ENCODE measurements at places on chromosomes 7 and 10. TPM values are rescaled to one million over a fixed set of nuclear protein-coding genes. Genes with fewer than 3 reads are reported as not detected.
A peak's percentile ranks its signal among the peaks of the same experiment; 100 is the strongest.

DNA sequence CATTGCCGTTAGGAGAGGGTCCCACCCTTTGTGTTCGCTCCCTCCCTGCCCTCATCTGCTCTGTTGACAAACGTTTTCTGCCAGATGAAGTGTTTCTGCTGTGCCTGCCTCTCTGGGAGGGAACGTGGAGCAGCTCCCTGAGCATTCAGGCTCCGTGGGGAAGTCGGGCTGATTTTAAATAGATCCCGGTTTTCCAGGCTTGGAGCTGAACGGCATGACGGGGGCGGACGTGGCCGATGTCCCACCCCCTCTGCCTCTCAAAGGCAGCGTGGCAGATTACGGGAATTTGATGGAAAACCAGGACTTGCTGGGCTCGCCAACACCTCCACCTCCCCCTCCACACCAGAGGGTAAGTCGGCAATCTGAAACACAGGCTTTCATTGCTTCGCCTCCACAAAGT, 101.9 kb upstream of the NPS start:
- no peak for DNase-seq

DNA sequence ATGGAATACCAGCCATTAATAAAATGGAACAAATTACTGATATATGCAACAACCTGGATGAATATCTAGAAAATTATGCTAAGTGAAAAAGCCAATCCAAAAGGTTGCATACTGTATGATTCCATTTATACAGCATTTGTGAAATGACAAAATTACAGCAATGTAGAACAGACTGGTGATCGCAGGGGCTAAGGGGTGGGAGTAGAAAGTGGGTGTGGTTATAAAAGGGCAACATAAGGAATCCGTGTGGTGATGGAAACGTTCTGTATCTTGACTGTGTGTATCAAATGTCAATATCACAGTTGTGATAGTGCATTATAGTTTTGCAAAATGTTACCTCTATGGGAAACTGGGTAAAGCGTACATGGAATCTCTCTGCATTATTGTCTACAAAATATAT, 15.0 kb downstream of the CEP41 start:
- no peak for DNase-seq

The SPDYE5 gene
- not detected for total RNA-seq

DNA sequence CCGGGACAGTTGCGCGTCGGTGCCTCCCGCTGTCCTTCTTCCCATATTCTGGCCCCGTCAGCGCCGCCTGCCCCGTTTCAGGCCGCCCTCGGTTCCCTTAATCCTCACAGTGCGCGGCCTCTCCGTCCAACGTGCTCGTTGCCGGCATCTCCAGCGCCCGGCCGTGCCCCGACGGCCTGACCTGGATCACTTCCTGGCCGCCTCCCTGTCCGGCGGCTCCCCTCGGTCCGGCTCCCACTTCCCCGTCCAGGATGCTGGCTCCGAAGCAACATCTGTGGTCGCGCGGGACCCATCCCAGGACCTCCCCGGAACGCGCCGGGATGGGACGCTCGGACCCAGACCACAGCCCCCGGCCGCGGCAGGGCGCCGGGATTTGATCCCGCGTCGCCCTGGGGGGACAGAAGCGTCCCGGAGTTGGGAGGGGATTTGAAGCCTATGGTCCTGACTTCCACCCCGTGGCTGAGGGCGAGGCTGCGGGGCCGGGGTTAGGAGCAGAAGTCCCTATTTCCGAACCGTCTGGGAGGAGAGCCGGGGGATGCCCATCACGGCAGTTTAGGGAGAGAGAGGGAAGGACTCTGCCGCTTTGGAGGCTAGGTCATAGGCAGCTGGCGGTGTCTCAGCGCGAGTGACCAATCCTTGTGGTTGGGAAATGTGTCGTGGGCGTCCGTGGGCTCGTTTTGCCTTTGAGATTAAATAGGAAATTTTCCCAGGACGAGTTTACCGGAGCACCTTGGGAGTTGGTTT, 53.8 kb downstream of the KCTD7 start:
- DNase-seq: peak; percentile 22

- no peak for DNase-seq
Observed at GRCh38 chr10:29412485-29412884, 123.6 kb downstream of the LYZL1 start.

DNA sequence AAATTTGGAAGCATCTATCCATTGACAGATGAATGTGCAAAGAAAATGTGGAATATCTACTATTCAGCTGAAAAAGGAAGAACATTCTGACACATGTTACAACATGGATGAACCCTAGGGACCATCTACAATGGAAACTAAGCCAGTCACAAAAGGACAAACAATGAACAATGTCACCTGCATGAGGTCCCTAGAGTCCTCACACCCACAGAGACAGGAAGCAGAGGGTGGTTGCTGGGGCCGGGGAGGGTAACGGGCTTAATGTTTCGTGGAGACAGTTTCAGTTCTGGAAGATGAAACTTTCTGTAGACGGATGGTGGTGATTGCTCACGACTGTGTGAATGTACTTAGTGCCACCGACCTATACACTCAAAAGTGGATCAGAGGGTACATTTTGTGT, 282.9 kb downstream of the ADARB2 start:
- no peak for DNase-seq

The CALML5 gene
- not detected for total RNA-seq

The ZNF365 gene
- 1.1 TPM for total RNA-seq

DNA sequence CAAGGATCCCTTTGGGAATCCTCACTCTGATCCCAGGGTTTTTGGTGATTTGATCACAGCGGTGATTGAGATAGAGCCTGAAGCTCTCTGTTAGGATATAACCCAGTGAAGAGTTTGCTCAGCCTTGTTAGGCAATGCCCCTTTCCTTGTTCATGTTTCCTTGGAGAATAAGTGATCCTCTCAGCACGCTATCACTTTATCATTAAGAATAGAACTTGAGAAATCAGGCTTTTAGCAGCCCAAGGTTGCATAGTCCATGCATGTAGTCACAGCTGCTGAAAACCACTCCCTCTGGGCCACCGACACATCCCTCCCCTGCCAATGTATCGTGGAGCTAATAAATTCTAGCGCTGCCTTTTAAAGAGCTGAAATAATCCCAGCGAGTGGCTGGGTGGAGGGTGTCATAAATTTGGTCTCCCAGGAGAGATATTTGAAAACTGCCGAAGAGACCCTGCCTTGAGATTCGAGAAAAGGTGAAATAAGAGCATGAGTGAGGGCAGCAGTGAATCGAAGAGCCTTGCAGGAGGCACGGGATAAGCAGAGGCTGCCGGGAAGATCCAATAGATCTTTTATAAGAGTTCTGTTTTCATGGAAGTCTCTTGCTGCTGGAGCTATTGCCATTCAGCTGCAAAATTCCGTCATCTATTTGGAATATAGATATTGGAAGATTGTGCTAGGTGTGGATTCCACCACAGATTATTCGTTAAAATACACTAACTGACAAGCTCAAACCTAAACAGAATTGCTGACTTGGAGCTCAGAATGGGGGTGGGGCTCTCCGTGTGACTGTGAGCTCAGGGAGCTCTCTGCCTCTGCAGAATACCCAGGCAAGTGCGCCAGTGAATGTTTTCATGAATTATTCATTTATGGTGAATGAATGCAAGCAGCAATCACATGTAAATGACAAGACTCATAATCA, 249.8 kb downstream of the TRIL start:
- peak; percentile 36 for DNase-seq

- DNase-seq: no peak
Observed at GRCh38 chr7:150335108-150335773, 6.2 kb downstream of the RARRES2 start.

- no peak for DNase-seq
Observed at GRCh38 chr7:116408166-116408565, 91.4 kb upstream of the CAV2 start.

GRCh38 chr10:78301891-78302738, 268.5 kb downstream of the RPS24 start:
- no peak for DNase-seq

The PRKAR2B gene
- total RNA-seq: 14.4 TPM

GRCh38 chr7:123581162-123581459, 20.5 kb upstream of the ASB15 start:
- DNase-seq: no peak

DNA sequence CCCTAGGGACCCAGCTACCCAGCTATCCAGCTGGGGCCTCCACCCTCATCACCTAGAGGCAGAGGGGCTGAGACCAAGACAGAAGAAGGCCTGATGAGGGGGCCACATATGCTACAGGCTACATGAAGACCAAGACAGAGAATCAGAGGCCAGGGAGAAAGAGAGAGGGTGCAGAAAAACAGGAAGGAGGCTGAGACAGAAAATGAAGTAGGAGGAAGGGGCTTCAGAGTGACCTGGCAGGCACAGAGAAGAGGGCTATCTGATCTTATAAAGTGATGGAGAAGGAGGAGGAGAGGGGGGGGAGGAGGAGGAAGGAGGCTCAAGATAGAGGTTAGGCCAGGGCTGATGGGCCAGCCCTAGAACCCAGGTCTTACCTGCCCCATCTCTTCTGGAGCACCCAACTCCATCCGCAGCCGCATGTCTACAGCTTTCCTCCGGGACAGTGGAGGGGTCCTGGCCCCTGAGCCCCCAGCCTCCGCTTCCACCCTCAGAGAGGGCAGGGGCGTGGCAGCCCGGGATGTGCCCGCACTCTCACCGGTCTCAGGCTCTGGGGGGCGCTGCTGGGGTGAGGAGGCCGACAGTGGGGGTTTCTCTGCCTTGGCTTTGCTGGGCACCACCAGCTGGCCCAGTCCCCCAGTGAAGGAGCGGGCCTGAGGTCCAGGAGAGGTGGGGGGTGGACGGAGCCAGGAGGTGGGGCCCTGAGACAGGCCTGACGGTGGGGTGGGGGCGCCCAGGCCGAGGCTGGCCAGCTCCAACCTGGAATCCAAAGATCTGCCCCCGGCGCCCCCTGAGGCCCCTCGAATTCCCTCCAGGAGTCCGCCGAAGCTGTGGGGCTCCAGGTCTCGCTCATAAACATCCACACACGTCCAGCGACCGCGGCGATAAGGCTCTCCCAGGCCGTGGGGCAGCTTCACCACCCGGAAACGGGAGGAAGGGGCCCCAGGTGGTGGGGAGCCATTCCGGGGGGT, 1.8 kb downstream of the TSC22D4 start:
- DNase-seq: no peak

The GCK gene
- total RNA-seq: 0.42 TPM

The RNF32 gene
- 1.4 TPM for total RNA-seq

The DPP6 gene
- 2.2 TPM for total RNA-seq

DNA sequence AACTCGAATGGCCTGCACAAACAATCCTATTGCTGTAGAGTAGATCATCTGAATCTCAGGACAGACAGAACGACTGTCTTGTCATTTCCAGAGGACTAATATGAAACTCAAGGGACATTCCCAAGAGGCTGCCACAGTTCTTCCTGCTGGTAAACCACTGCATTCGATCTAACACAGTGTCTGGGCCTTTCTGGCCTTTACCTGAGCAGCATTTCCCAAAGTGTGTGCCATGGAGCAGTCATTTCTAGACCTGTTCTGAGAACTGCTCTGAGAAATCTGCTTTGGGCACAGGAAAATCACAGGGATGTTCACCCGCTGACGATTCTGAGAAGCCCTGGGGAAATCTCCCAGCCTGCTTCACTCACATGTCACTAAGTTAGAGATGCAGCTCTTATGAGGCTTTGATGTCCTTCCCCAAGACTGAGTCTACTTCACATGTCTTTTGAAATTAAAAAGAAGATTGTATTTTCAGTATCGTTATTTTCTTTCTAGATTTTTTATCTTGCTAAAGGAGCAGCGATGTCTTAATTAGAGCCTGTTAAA, 18.4 kb downstream of the GPNMB start:
- no peak for DNase-seq

DNA sequence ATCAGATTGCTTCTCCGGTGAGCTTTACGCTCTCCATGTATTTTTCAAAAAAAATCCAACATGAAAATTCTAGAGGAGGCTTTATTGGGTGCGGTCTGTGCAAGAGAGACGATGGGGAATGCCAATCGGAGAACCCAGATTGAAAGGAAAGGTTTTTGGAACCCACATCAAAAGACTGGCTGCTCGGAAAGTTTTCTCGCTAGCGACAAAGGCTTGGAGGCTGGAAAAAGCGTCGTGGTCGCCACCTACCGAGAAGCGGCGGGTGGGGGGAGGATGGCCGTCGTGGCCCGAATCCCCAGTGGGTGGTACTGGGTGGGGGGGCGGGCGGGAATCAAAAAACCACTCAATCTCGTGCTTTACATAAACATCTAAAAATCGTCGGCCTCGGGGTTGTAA, 1.1 kb upstream of the GTF2I start:
- DNase-seq: peak; percentile 45

The EPO gene
- total RNA-seq: 0.23 TPM

- DNase-seq: peak; percentile 72
Observed at GRCh38 chr10:117442944-117443685, 67.9 kb upstream of the PDZD8 start.

The PIK3CG gene
- not detected for total RNA-seq

The CEP55 gene
- total RNA-seq: 30.7 TPM

- DNase-seq: no peak
Observed at GRCh38 chr7:134919240-134919641, 67.1 kb upstream of the AGBL3 start.

- no peak for DNase-seq
Observed at GRCh38 chr10:128080641-128081040, 45.6 kb downstream of the MKI67 start.

DNA sequence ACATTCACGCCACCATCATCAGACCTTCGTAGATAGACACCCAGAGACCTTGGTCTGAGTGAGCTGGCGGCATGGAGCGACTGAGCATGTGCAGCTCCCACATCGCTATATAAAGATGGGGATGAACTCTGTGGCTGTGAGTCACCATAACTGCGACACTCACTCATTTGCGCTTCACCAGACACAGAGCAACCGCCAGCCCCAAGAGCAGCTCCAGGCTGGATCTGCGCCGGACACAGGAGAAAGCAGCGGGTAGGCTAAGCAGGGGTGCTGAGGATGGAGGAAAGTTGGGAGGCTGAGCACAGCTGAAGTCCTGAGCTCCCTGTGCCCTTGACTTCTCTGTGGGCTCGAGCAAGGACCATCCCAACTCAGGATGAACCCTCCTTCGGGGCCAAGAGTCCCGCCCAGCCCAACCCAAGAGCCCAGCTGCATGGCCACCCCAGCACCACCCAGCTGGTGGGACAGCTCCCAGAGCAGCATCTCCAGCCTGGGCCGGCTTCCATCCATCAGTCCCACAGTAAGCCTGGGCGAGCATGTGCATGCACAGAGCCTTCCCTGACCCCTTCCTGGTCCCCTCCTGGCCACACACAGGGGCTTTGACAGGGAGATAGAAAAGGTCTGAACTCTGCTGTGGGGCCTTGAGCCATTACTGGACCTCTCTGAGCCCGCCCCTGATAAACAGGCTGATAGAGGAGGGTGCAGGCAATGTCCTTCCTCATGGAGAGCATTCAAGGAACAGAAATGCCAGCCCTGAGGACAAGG, at the start of gene OPN4:
Gene OPN4 (plus strand): TSS at position 137 of the 762 bp plus-strand sequence. CDS start 237 bp downstream, at position 374.
- no peak for DNase-seq

- no peak for DNase-seq
Observed at GRCh38 chr7:134771111-134771510, 8.3 kb upstream of the CALD1 start.

GRCh38 chr7:143015926-143016490, 10.9 kb downstream of the OR9A2 start:
- DNase-seq: no peak

DNA sequence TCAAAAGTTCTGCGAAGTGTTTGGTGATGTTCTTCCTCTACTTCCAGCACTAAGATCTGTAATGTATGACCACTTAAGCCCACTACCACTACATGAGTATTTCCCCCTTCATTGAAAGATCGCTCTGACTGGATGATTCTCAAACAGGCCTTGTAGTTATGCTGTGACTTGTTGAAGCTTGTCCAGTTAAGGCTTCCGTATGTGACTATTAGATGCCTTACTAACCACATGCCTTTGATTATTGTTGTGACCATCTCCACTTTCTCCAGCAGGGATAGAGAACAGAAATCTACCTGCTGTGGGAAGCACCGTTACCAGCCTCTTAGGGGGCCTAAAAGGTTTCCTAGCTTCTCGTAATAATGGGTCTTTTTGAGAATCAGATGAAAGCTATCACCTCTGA, 81.1 kb downstream of the NOC3L start:
- DNase-seq: no peak

- DNase-seq: no peak
Observed at GRCh38 chr7:47757921-47758411, 176.1 kb upstream of the TNS3 start.
